ENCODE measurements at places on chromosomes 6 and 20. TPM values are rescaled to one million over a fixed set of nuclear protein-coding genes. Genes with fewer than 3 reads are reported as not detected.

The GJA10 gene
- total RNA-seq: not detected

The IL17A gene
- total RNA-seq: not detected

The TCFL5 gene
- 29.1 TPM for total RNA-seq

DNA sequence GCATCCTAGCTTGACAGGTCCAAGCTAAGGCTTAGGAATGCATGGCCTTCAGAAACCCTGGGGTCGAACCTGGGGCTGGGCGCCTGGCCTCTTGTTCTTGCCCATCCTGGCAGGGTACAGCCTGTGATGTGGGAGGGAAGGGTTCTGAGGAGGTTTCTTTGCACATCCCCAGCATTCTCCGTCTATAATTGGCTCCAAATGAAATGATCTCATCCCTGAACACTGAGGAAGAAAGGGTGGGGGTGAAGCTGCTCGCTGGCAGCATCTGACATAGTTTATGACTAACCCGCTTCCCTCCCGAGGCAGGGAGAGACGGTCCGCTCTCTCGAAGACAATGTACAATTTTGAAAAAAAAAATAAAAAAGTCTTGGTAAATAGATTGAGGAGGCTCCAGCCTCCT, 67.1 kb upstream of the ZNFX1 start:
- DNase-seq: no peak
